ENCODE measurements at places on chromosomes 2 and 18.
A peak's percentile ranks its signal among the peaks of the same experiment; 100 is the strongest.

GRCh38 chr2:53334610-53335009 lies 433.0 kb upstream of the CHAC2 start:
- DNase-seq: no peak

GRCh38 chr2:46174345-46175170 lies 122.6 kb upstream of the EPAS1 start:
- DNase-seq: no peak

- no peak for DNase-seq
These were observed 6.3 kb downstream of the ANKRD53 start for GRCh38 chr2:70984576-70985282.

- no peak for DNase-seq
These were observed 17.8 kb downstream of the PDCL3 start for GRCh38 chr2:100580367-100581276.

GRCh38 chr2:127578411-127578810 lies 42.9 kb downstream of the MYO7B start:
- no peak for DNase-seq

DNA sequence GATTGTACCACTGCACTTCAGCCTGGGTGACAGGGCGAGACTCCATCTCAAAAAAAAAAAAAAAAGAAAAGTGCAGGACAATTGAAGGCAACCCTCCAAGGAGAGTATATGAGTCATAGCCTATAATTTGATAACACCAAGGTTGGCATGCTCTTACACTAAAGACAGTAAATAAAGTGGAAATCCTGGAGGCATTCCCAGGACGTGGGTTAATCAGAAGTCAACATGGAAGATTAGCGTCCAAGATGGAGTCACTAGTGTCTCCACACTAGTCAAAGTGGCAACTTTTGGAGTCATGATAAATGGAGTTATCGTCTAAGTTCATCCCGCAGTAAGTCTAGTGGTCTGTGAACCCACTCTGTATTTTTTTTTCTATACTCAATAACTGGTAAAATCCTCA lies 21.2 kb upstream of the UGGT1 start:
- no peak for DNase-seq

DNA sequence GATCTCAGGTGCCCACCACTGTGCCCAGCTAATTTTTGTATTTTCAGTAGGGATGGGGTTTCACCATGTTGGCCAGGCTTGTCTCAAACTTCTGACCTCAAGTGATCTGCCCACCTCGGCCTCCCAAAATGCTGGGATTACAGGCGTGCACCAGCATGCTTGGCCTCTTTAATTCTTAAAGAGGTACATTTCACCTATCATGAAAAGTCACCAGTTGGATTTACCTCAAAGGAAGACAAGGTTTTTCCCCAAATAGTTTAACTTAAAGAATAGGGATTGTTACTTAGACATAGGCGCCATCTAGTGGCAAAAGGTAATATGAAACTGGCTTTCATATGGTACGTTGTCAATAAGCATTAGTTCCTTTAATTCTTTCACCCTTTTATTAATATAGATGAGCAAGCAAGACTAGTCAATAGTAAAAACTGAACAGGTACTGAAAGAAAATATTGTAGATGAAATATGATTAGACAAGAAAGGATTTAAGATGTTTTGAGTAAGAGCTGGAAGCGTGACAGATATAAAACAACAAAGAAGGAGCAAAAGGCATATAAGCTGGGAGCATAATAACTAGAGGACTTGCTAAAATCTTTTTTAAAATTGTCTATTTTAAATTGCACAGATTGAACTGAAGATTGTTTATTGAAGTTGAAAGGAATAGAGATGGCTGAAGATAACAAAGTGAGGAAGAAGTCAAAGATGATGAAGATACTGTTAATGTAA lies 35.0 kb upstream of the PSMD14 start:
- no peak for DNase-seq

DNA sequence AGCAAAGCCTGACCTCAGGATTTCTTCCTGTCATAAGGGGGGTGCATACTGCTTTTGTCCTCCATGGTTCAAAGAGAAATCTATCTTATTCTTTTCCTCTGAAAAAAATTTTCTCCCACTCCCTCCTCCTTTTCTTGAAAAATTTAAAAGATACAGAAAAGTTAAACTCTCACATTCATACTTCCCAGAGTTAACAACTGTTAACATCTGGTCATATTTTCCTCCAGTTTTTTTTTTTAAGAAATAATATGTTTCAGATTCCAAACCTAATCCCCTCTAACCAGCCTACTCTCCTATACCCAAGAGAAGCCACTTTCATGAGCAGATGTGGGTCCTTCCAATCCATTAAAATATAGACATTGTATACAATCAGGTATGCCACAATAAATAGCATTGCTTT lies 378.9 kb upstream of the HNRNPA3 start:
- no peak for DNase-seq

- DNase-seq: no peak
These were observed 7.0 kb downstream of the G6PC2 start for GRCh38 chr2:168907940-168908662.

- DNase-seq: no peak
These were observed 23.1 kb downstream of the ST3GAL5 start for GRCh38 chr2:85865539-85866164.

GRCh38 chr2:44676379-44676778 lies 265.1 kb upstream of the SIX3 start:
- no peak for DNase-seq

DNA sequence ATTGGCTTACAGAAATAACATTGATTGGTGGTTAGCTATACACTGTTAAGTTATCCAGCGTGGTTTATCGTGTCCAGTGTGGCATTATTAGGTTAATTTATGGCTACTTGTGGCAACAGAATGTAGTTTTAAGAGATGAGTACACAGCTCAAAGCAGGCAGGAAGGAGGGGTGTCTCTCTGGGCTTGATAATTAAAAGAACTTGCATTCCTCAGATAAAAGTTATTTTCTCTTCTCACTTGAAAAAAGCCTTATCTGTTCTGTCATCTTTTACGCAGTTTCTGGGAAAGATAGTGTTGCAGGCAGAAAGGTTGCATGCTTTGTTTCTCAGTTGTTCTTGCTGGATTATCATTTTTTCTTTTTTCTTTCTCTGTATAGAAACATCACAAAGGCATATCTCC lies 154.4 kb upstream of the COL3A1 start:
- DNase-seq: no peak

DNA sequence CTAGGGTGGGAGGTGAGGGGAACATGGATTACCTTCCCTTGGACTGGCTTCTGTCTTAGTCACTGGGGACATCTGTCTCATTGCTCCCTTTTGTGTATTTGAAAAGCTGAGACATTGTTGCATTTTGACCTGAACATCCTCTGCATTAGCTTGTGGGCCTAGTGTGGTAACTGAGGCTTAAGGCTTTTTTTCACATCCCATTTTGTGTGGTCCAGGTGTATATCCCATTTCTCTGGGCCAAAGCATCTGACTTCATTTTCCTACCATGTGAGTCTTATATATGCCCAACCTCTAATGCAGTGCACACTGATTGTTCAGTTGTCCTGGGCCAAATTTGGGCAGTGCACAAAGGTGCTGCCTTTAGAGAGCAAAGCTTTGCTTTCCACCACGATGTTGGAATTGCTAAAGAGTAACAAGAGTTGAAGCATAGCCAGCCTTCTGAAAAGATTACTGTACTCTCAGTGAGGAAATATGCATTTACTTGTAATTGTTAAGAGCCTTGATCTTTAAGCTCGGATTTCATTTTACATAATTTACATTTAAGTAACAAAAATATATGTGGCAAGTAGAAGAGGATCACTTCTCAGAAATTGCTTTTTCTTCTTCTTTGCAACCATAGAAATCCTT lies 13.3 kb downstream of the PRKCE start:
- no peak for DNase-seq

- DNase-seq: no peak
These were observed 56.0 kb downstream of the TMEM247 start for GRCh38 chr2:46535360-46535759.

DNA sequence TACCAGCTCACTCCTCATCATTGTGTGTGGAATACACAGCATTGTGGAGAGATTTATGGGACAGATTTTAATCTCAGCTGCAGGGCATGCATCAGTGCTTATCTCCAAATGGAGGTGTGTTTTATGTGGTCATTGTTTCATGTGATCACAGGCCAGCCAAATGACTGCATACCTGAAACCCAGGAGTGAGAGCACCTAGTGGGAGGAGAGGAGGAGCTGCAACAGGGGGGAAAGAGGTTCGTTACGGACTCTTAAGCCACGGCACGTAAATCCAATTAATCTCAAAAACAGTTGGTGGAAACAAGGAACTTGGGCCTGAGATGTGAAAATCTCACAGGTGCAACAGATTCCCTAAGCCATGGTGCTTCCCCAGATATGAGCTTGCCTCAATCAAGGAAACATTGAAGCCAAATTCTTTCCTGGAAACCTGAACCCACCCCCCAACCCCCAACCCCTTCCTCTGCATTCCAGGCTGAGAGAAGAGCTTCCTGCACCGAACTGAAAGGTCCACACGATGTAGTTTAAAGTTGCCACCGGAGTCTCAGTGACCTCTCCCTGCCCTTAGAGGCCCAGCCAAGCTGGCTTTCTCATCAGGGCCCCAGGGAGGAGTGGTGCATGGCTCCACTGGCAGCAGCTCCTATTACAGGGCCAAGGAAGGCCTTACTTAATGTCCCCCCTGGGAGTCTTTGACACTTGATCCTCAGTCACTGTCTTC lies 167.4 kb downstream of the C1D start:
- DNase-seq: no peak

DNA sequence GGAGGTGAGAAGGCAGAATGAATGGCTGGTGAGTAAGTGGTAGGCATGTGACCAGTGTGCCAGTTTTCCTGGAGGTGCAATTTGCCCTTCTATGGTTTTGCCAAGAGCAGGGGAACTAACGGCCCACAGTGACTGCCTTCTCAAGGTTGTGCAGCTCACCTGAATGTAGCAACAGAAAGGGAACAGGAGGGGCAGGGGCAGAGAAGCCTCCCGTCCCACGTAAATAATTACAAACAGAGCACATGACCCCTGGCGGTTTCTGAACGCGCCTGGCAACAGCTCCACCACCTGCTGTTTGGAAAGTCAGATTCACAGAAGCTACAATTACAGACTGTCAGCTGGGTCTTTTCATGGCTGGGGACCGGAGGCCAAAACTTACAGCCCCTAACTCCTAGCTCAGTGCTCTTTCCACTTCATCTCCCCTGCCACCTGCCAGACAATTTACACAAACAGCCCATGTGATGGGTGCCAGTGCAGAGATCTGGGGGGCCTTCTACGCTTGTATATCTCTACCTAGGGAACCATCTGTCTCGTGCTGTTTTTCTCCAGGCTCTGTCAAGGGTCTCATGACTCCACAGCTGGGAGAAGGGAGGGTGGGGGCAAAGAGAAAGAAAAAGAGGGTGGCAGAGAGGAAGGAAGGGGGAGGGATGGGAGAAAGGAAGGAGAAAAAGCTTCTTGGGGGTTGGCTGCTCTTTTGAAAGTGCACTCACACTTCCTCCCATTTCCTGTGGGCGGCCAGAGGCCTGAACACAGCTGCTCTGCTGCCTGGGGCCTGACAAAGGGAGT lies 69.6 kb downstream of the POLR1A start:
- peak; percentile 54 for DNase-seq

- no peak for DNase-seq
These were observed 33.2 kb upstream of the GALNT3 start for GRCh38 chr2:165827016-165827920.

DNA sequence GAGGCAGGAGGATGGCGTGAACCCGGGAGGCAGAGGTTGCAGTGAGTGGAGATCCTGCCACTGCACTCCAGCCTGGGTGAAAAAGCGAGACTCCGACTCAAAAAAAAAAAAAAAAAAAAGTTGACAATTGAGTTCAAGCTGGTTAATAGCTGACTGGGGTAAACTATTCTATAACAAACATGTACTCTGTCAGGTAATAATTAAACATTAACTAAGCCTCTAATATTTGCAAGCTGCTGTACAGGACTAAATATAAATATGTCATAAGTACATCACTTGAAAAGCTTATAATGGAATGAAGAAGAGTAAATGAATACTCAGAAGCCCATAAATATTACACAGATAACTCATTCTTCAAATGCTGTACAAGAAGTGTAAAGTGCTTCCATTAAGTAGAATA lies 190.4 kb upstream of the CRIM1 start:
- DNase-seq: no peak

- DNase-seq: no peak
These were observed 55.7 kb downstream of the DNMT3A start for GRCh38 chr2:25286025-25286400.

DNA sequence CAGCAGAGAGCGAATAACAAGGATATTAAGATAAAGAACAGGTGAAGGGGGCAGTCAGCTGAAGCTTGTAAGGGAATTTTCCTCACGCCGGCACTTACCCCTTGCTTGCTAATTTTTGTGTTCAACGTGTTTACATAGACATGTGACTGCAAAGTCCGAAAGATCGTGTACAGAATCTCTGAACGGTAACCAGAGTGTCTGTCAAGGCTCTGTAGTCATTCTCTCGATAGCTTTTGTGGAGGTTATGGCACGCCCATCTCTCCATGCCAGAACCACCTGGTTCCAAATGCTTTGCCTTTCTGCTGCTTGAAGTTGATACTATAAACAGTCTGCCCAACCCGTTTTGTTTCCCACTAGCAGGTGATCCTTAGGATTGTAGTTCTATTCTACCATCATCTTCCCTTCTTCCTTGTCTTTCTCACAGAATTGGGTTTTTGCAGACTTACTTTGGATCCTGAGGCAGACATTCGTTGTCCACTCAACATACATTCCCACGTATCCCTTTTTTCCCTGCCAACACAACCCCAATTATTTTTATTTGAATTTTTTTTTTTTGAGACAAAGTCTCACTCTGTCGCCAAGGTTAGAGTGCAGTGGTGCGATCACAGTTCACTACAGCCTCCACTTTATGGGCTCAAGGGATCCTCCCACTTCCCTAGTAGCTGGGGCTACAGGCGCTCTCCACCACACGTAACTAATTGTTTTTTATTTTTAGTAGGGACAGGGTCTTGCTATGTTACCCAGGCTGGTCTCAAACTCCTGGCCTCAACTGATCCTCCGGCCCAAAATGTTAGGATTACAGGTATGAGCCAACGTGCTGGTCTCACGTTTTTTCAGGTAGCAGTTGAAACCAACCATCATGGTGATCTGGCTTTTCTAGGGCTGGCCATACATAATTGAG lies 1.3 kb upstream of the USP34 start:
- DNase-seq: no peak

GRCh38 chr2:85076618-85077274 lies 56.4 kb upstream of the TCF7L1 start:
- no peak for DNase-seq
